ENCODE measurements at places on chromosomes 2 and 18. TPM values are rescaled to one million over a fixed set of nuclear protein-coding genes. Genes with fewer than 3 reads are reported as not detected.

Gene C18orf54
- total RNA-seq: 0.37 TPM

Gene APCDD1
- 1.4 TPM for total RNA-seq

Gene ALPG
- not detected for total RNA-seq

Gene CDH20
- 0.10 TPM for total RNA-seq

Gene KLHL29
- total RNA-seq: 6.8 TPM

Gene CD8A
- 0.27 TPM for total RNA-seq

Gene ZBTB7C
- total RNA-seq: 2.9 TPM

Gene HRH4
- total RNA-seq: 0.10 TPM

Gene TEKT4
- 0.14 TPM for total RNA-seq

Gene TRPM8
- not detected for total RNA-seq

Gene LCT
- total RNA-seq: 0.04 TPM

DNA sequence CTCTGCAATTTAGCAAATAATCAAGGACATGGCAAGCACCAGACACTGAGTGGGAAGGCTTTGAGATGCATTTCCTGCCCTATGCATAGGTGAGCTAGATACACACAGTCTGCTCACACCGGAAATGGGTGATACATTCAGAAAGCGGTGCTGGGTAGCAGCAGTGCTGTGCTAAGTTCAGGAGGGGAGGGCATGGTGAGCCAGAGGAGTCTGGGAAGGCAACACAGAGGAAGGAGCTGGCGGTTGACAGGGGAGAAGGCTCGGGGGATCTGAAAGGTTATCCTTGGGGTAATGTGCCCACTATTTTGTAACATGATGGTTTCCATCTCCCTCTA, 57.4 kb upstream of the EPAS1 start:
- no peak for DNase-seq

- DNase-seq: no peak
Observed at GRCh38 chr18:70429847-70430500, 141.1 kb downstream of the SOCS6 start.

GRCh38 chr2:86213699-86214502, 14.6 kb downstream of the MRPL35 start:
- DNase-seq: no peak

DNA sequence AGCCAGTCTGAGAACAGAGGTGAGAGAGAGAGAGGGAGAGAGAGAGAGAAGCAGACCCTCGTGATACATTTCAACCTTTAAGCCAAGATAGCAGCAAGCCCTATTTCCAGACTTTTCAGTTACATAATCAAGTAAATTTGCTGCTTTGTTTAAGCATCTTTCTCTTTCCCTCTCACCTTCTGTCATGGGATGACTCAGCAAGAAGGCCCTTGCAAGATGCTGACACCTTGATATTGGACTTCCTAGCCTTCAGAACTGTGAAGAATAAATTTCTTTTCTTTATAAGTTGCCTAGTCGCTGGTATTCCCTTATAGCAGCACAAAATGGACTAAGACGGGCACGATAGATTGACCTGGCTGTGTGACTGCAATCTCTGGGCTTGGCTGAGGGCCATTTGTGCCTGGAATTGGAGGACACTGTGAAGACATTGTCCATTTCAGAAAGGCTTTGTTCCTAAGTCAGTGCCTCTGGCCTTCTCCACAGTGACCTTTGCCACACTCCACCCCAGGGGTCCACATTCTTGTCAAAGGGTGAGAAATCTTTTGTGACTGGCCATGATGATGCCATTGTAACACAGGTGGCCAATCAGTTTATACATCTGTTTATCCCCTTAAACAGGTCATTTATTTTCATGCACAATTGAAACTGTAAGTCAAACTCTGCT, 51.3 kb upstream of the ITSN2 start:
- DNase-seq: no peak

GRCh38 chr2:151657667-151658076, 76.6 kb downstream of the NEB start:
- DNase-seq: no peak

DNA sequence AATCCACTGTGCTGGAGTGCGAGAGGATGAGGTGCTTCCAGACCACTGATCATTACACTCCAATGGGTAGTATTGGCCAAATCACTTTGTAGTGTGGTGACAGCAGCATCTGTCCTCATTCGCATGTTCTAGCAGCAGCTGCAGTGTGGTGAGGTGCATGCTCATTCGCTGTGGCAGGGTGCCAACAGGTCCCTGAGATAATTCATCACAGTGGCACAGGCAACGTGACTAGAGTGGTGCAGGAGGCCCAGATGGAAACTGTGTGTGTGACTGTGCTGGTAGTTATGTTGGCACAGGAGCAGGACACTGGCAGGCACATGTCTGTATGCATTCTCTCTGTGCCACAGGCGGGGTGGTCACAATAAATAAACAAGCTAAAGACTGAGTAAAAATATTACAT, 329.5 kb upstream of the SYT4 start:
- DNase-seq: no peak

DNA sequence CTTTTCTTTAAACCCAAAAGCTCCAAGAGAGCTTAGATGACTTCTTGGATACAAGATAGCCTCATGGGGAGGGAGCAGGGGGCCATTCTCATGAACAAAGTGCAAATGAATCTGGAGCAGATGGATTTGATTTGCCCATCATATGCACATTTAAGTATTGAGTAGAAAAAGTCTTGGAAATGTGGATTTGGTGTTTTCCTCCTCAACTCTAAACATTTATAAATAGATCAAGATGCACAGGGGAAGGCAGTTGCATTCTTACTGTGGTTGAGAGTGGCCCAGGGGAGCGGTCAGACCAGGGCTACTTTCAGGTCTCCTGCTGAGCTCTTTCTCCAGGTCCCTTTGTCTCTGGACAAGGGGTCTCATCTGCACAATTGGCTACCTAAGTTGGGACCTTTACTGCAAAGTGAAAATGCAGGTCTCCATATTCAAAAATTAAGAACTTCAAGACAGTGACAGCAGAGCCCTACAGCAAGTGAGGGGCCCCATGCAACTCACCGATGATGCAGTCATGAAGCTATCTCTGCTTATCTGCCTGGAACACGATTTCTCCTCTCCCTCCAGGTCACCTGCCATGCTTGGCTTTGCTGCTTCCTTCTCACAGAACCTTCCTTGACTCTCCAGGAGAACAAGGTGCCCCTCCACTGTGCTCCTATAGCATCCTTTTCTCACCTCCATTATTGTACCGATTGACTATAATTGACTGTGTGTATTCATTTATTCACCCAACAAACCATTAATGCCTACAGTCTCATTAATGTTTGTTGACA, 145.4 kb downstream of the LPIN1 start:
- no peak for DNase-seq

DNA sequence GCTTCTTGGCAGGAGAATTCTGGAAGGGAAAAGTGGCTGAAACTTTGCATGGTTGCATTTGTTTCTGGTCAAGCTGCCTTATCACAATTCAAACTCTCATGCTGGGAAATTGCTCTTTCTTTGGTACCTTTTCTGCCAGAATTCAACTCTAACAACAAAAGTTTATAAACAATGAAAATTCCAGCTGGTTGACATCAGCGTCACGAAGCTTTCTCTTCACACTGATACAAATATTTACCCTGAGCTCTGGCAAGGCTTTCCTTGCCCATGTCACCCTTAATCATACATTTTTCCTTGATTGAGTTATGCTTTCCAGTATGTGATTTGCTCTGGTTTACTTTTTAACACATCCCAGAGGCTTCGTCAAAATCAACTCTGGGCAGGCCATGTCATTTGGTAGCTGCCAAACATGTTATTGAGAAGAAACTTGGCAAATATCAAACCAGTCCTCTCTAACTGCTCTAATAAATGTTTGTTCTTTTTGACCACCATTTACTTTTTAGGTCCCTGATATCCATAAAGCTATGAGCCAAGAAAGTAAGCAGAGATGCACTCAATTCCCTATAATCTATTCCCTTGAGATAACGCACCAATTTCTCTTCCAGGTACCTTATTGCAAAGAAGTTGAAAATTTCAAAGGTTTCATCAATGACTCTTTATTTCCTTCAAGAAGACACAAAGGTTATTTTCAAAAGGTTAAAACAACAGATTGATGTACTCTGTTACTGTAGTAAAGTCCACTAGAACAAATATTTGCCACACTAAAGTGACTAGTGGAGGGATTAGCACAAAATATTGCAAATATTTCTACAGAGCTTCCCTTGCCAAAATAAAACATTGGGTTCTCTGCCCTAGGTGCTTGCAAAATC, 1241.1 kb upstream of the ZEB2 start:
- no peak for DNase-seq

DNA sequence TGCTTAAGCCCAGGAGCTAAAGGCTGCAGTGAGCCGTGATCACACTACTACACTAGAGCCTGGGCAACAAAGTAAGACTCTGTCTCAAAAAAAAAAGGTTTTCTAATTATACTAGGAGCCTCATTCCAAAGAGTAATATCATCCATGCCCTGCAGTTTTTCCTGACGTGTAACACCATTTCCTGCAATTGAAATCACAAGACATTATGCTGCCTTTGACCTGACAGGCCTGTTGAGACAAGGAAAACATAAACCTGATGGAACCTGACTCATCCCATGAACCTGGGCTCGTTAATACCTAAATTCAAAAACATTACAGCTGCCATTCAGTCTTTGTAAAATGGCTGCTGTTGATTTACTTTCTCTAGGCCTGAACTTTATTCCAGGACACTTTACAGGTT, 58.7 kb upstream of the PEX13 start:
- DNase-seq: no peak

DNA sequence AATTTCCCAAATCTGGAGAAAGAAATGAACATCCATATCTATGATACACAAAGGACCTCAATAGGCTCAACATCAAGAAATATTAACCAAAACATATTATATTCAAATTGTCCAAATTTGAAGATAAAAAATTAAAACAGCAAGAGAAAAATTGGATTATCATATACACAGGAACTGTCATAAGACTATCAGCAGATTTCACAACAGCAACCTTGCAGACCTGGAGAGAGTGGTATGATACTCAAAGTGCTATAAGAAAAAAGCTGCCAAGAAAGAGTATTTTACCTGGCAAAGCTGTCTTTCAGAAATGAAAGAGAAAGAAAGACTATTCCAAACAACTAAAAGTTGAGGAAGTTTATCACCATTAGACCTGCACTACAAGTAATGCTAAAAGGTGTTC, 711.9 kb upstream of the RAB6C start:
- no peak for DNase-seq

GRCh38 chr2:194260185-194260584, 1396.8 kb upstream of the SLC39A10 start:
- DNase-seq: no peak

DNA sequence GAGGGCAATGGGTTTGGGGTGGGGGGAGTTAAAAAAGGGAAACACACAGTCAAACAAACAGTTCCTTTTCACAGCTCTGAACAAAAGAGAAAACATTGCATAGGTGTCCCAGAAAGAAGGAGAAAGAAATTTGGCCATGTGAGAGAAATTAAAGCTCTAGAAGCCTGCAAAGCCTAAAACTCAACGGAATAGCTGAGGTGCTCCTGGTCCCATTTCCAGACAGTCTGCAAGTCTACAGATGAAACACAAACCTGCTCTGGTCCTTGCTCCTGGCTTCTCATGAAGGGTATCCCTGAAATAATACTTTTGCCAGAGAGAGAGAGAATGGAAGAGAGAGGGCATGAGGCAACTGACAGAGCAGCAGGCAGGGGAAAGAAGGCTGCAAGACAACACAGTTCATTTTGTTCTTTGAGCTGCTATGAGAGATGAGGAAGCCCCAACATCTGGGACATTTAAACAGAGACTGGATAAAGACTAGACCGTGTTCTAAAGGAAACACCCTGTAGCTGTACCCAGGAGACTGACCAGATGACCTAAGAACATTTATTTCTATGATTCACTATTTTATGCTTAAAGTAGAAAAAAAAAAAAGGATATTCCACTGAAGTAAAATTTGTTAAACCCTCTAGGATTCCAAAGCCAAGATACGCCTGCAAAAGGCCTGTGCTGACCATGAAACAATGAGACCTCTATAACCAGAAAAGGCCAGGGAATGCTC, 57.3 kb upstream of the CYP26B1 start:
- no peak for DNase-seq

DNA sequence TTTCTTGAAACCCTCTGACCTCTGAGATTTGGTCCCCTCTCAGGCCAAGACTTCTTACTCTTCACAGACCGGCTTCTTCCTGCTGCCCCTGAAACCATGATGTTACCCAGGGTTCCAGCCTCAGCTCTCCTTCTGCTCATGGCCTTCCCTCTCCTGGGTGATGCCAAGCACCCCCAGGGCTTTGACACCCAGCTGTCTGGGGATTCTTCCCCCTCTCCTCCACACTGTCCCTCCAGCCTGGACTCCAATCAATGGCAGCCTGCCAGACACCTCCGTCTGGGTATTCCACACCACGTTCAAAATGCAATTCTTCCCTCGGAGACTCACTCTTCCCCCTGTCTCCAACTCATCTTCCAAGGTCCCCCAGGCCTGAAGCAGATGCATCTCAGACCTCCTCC, 25.0 kb downstream of the SPP2 start:
- DNase-seq: no peak

GRCh38 chr18:43312891-43313290, 35.6 kb upstream of the SYT4 start:
- no peak for DNase-seq

DNA sequence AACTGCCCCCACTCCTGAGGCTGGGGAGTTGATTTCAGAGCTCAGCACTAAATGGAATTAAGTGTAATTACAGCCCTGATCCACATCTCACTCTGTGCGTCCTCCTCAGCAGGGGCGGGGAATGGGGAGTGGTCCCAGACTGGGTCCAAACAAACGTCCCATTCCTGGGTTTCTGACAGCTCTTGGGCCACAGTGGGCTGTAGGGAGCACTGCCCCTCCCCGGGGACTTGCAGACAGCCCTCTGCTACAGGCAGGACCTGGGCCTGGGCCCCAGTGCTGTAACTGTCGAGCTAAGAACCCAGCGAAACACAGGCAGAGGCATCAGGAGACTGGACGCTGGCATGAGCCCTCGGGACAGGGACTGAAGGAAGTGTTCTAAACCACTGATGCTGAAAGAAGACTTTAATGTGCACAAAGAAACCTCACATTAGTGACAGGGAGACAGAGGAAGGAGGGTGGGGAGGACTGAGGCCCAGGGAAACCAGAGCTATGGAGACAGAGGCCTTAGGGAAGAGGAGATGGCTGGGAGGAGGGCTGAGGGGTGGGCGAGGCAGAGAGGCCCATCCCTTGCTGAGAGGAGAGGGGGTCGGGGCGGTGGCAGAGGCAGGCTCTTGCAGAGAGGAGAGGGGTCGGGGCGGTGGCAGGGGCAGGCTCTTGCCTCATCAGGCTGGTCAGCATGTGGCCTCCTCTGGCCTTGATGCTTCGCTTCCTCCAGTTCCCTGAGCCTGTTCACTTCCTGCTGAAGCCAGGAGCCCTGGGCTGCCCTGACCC, 5.8 kb upstream of the SEMA4C start:
- DNase-seq: no peak

- DNase-seq: no peak
Observed at GRCh38 chr2:12858786-12859185, 142.1 kb downstream of the TRIB2 start.

- no peak for DNase-seq
Observed at GRCh38 chr2:190318931-190319554, 583 bp downstream of the HIBCH start.

- DNase-seq: no peak
Observed at GRCh38 chr2:208648368-208648767, 241.8 kb downstream of the PTH2R start.

- DNase-seq: no peak
Observed at GRCh38 chr2:107264184-107264583, 378.2 kb upstream of the ST6GAL2 start.

- no peak for DNase-seq
Observed at GRCh38 chr18:3514312-3515216, 64.6 kb downstream of the TGIF1 start.

GRCh38 chr2:24510771-24511170, 19.7 kb downstream of the NCOA1 start:
- DNase-seq: no peak

GRCh38 chr2:180991820-180992219, 11.4 kb downstream of the UBE2E3 start:
- no peak for DNase-seq

GRCh38 chr2:233422050-233422639, 67.9 kb downstream of the DGKD start:
- no peak for DNase-seq
